ENCODE measurements at places on chromosomes 1 and 21.

GRCh38 chr1:21264898-21265297 lies 25.4 kb downstream of the ECE1 start:
- no peak for DNase-seq

GRCh38 chr21:28436286-28436932 lies 556.3 kb downstream of the LTN1 start:
- no peak for DNase-seq

DNA sequence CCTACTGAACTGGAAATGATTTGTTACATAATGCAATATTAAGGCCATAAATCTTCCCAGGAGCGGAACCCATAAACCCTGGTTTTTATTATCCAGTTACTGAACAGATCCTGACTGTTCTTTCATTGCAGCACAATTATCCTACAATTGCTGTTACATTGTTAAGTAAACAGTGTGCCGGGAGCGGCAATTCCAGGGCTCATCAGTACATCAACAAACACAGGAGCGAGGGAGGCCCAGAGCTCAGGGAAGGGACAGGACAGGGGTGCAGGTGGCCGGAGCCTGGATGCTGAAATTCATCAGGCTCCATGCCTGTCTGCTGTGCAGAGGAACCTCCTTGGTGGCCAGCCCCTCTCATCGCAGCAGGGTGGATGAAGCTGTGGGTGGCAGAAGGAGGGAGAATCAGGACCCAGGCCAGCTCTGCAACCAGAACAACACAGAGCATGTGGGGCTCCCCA lies 544.7 kb downstream of the NPHP4 start:
- no peak for DNase-seq

GRCh38 chr1:15621975-15622374 lies 4.7 kb downstream of the DDI2 start:
- no peak for DNase-seq

DNA sequence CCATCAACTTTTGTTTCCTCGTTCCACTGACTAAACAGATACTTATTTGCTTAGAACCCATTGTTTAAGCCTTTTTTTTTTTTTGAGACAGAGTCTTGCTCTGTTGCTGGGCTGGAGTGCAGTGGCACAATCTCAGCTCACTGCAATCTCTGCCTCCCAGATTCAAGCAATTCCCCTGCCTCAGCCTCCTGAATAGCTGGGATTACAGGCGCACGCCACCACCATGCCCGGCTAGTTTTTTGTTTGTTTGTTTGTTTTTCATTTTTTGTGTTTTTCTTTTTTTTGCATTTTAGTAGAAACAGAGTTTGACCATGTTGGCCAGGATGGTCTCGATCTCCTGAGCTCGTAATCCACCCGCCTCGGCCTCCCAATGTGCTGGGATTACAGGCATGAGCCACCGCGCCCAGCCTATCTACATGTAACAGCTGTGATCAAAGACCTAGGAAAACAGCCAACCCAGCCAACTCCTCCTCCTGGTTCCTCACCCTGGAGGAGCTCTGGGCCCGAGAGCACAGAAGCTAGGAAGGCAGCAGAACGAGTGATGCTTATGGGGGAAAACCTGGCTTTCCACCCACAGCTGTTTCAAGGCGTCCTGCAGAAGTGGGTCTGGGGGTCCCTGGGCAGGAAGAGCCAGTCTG lies 32.9 kb downstream of the KCNN3 start:
- no peak for DNase-seq

GRCh38 chr1:157155658-157156057 lies 17.5 kb upstream of the ETV3 start:
- no peak for DNase-seq

DNA sequence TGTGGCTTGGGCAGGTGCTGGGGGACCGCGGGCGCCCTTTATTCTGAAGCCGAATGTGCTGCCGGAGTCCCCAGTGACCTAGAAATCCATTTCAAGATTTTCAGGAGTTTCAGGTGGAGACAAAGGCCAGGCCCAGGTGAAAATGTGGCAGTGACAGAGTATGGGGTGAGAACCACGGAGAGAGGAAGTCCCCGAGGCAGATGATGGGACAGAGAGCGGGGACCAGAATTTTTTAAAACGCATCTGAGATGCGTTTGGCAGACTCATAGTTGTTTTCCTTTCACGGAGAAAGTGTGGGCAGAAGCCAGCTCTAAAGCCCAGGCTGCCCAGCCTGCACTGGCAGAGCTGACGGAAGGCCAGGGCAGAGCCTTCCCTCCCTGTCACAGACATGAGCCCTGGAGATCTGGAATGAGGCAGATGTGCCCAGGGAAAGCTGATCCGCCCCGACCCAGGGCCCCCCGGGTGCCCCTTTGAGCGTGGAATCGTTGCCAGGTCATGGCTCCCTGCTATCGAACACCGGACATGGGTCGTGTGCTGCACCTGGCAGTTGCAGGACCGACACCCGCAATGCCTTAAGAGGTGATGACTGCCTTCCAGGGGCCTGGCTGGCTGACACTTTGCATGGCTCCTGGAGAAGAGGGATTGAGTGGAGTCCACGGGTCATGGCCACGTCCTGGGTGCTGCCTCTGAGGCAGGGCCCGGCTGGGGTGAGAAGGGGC lies 6.5 kb upstream of the SLX9 start:
- no peak for DNase-seq

All from CD4-positive, alpha-beta T cell treated with Interleukin-15 for 4 hours (primary cell).